Stimulated activated CD4-positive, alpha-beta T cell treated with anti-CD3 and anti-CD28 coated beads, Interleukin-12 subunit alpha, Interleukin-12 subunit beta, amount 100 ng/mL, for 48 hours (primary cell): ENCODE measurements at places on chromosomes 4 and X.

DNA sequence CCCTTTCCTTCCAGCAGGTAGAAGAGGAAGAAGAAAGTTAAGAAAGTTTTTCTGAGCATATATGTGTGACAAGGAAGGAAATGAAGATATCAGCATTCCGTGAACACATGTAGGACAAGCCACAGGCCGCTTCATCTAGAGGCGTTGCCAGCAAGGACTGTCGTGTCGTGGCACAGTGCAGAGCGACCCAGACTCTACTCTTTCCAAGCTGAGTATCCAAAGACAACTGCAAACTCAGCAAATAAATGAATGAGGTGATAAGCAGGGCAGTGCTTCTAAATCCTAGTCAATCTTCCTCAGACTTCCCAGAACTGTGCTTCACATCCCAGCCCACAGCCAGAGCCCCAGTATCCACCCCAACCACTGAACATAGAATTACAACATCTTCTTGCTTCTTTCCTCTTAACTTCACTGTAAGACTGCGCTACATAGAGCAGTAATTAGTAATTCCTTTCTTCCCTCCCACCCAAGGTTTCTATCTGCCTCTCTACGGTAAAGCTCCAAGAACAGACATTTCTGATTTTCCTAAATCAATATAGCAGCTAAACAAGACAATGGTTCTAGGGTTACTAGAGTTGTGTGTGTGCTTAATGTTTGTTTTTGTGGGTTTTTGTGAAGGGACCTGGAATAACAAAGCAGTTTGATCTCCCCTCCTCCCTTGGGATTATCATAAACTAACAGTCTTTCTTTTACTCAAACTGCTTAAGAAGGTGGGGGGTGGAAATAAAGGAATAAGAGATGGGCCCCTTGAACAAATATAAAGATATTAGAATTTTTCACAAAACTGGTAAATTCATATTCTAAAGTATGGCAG is 71.6 kb downstream of the PAPSS1 start:
- no peak for DNase-seq

- DNase-seq = no peak
Measured at GRCh38 chr4:145878501-145879435, 59.9 kb downstream of the ZNF827 start.

GRCh38 chr4:128061566-128062536 is 739 bp downstream of the LARP1B start:
- DNase-seq = peak; percentile 47

DNA sequence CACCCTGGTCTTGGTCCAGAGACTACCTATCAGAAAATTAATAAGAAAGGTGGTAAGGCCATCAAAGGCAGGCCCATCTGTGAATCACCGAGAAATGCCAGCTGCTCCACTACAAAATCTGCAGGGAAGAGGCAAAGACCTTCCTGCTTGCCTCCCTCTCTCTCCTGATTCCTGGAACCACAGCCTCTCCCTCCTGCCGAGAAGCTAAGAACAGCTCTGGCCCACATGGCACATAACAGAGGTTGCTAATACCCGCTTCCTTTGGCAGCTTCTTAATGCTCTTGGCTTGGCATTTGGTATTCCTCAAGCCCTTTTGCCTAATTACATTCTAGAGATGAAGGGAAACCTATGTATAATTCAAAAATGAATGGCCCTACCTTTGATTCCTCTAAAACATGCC is 32.9 kb downstream of the RAI2 start:
- DNase-seq = no peak

GRCh38 chr4:38625508-38625907 is 38.5 kb upstream of the KLF3 start:
- no peak for DNase-seq

DNA sequence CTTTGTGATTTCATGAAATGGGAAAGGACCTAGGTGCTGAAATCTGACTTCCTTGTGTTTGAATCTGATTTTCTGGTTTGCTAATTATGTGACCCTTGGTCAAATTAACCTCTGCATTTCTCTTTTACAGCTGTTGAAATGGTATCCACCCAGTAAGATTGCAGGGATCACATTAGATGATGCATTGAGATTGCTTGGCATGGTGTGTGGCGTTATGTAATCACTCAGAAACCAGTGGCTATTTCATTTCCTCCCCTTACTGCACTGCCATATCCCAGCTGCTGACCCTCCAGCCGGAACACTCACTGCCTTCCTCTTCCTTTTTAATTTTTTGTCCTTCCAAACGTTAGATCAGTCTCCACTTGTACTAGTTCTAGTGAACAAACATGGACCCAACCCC is 79.0 kb downstream of the KLHL8 start:
- DNase-seq = no peak

DNA sequence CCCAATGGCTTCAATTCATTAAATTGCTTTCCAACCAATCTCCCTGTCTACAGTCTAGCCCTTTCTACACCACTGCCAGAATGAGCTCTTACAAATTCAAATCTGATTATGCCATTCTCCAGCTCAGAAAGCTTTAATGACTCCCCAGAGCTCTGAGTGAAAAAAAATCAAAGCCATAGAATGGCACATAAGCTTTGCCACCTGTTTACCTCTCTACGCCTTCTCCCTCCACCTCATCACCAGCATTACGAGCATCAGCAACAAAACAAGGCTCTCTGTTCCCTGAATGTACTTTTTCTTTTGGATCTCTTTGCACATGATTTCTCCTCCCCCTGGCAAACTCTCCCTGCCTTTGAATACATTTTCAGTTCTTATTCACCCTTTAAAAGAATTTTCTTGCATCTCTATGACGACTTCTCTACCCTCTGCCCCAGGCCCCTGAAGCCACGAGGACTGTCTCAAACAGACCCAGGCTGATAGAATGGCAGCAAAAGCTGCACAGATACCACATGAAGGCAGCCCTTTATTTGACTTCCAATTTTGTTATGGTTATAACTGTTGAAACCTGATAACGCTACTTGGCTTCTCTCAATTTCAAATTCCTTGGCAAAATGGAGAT is 516.0 kb downstream of the PCDH7 start:
- no peak for DNase-seq

GRCh38 chrX:18574591-18574990 is 97.3 kb downstream of the RS1 start:
- DNase-seq = no peak

DNA sequence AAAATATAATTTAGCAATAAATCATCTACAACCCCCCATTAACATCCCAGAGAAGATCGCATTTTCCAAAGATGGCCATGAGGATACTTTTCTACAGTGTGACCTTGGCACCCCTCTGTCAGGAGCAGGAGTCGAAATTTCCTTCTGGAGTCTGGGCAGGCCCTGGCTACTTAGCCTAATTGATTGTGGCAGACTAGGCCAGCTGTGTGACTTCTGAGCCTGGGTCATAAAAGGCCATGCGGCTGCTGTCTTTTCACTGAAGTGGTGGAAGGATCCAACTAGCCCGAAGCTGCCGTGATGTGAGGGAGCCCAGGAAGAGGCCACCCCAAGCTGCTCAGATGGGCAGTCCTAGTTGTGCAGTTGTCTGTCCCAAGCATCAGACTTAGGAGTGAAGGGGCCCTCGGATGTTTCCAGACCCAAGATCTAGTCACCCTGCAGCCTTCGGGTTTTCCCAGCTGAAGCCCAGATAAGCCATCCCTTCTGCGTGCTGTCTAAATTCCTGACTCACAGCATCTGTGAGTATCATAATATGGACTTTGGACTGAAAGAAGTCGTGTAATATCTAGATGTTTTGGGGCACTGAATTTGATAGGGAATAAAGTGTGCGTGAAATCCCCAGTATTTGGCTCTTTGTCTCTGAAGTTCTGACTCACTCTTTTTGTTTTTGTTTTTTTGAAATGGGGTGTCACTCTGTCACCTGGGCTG is 21.0 kb downstream of the PDK3 start:
- DNase-seq = no peak

DNA sequence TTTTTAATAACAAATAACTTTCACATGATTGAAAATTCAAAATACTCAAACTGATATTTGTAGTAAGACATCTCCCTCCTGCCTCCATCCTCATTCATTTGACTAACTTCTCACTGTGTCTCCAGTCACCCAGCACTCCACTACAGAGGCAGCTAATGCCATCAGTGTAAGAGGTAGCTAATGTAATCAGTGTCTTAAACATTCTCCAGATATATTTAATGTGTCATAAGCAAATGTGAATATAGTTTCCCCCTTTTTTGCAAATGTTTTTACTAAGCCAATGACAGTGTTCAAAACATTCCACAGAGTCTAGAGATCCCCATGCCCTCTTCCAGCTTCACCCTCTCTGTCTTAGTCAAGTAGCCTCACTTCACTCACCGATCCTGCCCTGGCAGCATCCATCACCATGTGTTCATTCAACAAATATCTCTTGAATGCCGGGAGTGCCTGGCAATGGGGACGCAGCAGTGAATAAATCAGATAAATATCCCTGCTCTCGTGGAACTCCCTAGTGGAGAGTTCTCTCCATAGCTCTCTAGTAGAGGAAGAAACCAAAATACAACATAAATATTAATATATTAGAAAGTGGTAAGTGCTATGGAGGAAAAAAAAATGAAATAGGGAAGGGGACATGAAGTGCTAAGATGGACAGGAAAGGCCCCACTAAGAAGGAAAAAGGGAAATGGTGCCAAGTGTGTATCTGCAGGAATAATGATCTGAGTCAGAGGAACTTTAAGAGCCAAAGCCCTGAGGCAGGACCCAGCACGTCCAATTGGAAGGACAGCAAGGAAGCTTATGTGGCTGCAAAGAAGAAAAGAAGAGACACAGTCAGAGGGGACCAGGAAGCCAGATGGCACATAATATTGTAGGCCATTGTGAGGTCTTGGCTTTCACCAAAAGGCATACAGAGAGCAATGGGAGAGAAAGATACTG is 18.7 kb downstream of the SCFD2 start:
- no peak for DNase-seq

GRCh38 chr4:170849969-170850368 is 760.2 kb upstream of the AADAT start:
- DNase-seq = no peak

DNA sequence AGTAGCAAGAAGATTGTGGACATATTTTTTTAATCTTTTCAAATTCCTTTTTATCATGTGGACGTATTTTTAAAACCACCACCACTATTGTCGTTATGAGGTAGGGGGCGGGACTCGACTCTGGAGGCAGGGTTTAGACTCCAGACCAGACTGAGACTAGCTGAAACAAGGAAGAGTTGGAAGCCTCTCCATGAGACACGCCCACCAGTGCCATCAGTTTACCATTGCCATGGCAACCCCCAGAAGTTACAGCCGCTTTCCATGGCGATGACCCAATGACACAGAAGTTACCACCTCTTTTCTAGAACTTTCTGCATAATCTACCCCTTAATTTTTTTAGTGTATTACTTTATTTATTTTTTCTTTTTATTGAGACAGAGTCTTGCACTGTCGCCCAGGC is 8.7 kb downstream of the MRFAP1 start:
- DNase-seq = no peak

- no peak for DNase-seq
Measured at GRCh38 chr4:90209922-90210321, 82.7 kb downstream of the CCSER1 start.

DNA sequence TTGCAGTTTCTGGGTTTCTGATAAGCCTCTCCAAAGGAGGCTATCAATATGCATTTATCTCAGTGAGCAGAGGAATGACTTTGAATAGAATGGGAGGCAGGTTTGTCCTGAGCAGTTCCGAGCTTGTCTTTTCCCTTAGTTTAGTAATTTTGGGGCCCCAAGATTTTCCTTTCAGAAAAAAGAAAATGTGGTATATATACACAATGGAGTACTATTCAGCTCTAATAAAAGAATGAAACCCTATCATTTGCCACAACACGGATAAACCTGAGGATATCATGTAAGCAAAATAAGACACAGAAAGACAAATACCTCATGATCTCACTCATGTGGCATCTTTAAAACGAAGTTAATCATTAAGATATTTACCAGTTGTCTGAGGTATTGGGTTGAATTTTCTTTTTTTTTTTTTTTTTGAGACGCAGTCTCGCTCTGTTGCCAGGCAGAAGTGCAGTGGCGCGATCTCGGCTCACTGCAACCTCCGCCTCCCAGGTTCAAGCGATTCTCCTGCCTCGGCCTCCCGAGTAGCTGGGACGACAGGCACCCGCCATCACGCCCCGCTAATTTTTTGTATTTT is 540 bp downstream of the ZNF721 start:
- no peak for DNase-seq

GRCh38 chr4:68535974-68536373 is 40.1 kb downstream of the UGT2B17 start:
- DNase-seq = no peak

DNA sequence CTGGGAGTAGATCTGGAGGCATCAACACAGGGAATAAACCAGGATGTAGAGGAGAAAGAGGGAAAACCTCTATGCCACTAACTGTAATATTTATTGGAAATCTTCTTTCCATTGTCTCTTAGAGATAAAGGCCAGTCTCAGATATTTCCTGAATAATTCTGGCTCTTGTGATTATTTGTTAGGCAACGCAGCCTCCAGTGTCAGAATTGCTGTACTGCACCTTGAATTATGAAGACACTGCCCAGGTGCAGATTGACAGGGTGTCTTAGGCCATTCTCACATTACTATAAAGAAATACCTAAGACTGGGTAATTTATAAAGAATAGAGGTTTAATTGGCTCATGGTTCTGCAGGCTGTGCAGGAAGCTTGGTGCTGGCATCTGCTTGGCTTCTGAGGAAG is 100.7 kb upstream of the ZDHHC15 start:
- no peak for DNase-seq

- DNase-seq = no peak
Measured at GRCh38 chr4:40333921-40334352, 1.2 kb upstream of the CHRNA9 start.

DNA sequence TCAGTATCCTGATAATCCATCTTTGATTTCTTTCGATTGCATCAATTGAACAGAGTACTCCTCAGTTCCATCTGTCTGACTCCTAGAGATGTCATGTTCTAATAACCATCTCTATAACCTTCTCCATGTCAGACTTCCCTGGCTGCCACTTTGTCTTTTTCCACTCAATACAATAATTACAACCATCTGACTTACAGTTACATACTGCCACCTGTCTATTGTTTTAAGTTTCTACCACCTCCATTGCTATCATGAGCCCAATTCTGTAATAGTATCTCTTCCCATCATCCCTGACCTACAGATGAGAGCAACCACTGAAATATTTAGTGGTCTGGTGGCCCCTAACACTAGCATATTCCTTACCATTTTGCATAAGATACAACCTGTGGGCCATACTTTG is 439.2 kb upstream of the FAM47C start:
- no peak for DNase-seq

DNA sequence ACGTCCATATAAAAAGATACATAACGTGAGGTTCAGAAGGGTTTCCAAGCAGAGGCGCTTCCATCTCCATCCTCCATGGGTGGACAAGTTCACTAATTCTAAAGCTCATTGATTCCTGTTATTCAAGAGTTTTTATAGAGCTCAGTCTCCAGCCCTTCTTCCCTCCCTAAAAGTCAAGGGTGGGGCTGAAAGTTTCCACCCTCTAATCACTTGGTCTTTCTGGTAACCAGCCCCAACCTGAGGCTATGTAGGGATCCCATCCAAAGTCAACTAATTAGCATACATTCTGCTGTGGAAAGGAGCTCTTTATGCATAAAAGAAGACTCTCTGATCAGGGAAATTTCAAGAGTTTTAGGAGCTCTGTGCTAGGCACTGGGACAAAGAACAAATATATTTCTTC is 46.9 kb upstream of the VEGFC start:
- no peak for DNase-seq
